ENCODE measurements at places on chromosomes 13 and 19.

- DNase-seq: no peak
These were observed 33.5 kb upstream of the SIN3B start for GRCh38 chr19:16795731-16796130.

GRCh38 chr13:78015782-78016181 is 97.2 kb upstream of the EDNRB start:
- no peak for DNase-seq

- DNase-seq: peak; percentile 18
These were observed 61.9 kb upstream of the ATP12A start for GRCh38 chr13:24618011-24618955.

- no peak for DNase-seq
These were observed 15.8 kb upstream of the PTPRS start for GRCh38 chr19:5356428-5356827.
